Activated T-helper 1 cell treated with Interleukin-2 at 50 U/mL for 16 hours (primary cell): ENCODE measurements at places on chromosomes 7 and 10.

DNA sequence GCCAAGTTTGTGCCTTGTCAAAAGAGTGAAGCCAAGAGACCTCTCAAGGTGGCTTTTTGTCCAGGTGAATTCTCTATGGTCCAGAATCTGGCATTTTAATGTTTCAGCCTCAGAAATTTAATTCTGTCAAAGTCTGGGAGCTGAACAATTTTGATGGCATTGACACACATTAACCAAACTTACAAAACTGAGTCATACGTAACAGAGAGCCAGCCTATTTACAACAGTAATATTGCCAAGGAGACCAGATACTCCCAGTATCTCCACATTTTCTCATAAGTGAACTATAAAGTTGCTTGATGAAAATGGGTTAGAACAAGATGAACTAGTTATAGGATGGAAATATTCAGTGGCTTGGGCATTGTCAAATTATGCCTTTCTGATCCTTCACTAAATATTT, 43.8 kb downstream of the PDE6C start:
- no peak for DNase-seq

GRCh38 chr7:122691569-122692235, 7.2 kb downstream of the RNF133 start:
- no peak for DNase-seq

DNA sequence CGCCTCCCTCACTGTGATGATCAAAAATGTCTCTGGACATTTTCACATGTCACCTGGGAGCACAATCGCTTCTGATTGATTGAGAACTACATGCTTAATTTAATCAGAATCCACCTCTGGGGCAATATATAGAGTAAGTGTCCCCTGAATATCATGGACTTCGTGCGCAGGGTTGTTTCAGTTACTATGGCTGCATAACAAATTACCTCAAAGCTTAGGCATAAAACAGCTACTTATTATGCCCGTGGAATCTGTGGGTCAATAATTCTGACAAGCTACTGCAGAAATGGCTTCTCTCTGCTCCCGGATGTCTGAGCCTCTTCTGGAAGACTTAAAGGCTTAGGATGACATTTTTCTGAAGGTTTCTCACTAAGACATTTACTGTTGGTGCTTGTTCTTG, 334.4 kb downstream of the GPR158 start:
- no peak for DNase-seq

DNA sequence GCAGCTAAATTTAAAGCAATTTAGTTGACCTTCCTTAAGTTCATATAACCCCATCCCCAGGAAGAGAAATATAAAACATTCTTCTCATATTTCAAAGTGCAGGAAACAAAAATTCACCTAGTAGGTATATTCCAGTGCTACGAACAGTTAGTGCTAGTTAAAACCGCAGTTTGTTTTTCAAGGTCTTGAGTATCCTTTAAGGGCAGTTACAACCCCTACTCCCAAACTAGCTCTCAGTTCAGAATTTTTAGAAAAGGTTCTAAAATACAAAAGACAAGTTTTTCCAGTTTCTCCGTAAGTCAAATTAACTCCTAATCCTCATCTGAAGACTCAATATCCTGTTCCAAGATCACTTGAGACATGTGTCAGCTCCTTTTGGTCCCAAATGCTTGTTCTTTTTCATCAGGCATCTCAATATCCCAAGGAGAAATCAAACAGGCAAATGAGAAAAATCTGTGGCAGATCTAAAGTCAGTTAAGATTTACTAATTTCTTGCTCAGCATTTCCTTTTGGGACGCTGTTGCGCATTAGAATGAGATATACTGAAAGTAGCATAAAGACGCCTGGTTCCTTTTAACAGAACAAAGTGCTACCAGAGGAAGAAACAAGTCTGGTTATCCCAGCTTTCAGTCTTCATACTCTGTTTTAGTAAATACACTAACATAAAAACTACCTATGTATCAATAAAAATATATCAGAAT, 51.8 kb downstream of the ARHGAP12 start:
- DNase-seq, result no peak

- DNase-seq, result no peak
These were observed 66.2 kb downstream of the SLC29A4 start for GRCh38 chr7:5349005-5349380.
